ENCODE measurements at places on chromosomes 16 and 17.

DNA sequence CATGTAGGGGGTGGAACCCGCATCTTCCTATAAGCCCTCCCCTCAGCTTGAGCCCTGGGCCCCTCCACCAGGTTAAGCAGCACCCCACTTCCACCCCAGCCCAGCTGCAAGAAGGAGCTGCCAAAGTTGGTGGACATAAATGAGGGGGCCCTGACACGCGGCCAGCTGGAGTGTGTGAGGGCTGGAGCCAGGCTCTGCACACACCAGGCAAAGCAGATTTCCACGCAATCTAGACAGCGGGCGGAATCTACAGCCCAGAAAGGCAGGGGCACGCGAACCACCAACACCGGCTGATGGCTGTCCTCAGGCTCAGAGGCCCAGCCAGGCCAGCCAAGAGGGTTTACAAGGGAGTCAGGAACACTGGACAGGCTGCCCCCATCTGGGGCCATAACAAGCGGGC lies 171.2 kb downstream of the ZNF423 start:
- no peak for DNase-seq

- no peak for DNase-seq
Measured at GRCh38 chr16:75616521-75617010, 6.5 kb downstream of the ADAT1 start.

GRCh38 chr16:6209355-6209930 lies 1111.8 kb upstream of the EEF2KMT start:
- no peak for DNase-seq

DNA sequence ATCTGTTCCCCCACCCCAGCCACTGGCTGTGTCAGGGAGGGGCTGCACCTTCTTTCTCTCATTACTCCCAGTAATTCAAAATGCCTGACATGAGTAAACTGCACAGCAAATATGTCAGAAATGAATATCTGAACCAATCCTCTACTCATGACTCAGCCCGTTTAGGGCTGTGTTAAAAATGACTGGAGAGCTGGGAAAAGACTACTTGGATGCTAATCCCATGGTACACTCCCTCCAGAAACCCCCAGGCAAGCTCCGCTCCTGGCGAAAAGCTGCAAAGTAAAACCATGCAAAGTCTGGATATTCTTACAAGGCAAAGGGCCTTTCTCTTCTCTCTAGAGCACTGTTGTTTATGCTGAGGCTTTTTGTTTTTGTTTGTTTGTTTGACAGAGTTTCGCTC lies 448.1 kb upstream of the DYNLRB2 start:
- DNase-seq, result no peak

GRCh38 chr16:48489376-48489775 lies 104.2 kb upstream of the SIAH1 start:
- no peak for DNase-seq

DNA sequence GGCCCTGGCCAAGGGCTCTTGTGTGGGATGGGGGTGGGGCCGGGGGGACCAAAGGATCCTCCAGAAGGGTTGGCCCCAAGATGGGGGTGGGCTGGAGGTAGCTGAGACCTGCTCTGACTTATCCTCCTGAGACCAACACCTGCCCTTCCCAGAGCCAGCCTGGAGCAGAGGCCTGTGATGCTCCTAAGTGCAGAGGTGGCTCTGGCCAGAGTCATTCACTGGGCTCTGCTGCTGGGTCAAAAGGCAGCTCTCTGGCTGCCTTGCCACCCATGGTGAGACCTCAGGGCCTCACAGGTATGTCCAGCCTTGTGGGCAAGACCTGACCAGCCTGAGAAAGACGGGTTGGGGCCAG lies 393 bp downstream of the SERPINF2 start:
- DNase-seq, result no peak

- DNase-seq, result no peak
Measured at GRCh38 chr17:38900978-38901656, 24.3 kb upstream of the LASP1NB start.

GRCh38 chr17:29956225-29956624 lies 14.8 kb downstream of the EFCAB5 start:
- no peak for DNase-seq

- DNase-seq, result no peak
Measured at GRCh38 chr16:71526111-71526631, at the start of gene CHST4. Gene CHST4, plus strand, starts transcription at chr16:71526426. Its CDS starts 10,252 bp downstream, at chr16:71536678.

- no peak for DNase-seq
Measured at GRCh38 chr16:85541980-85542900, 70.9 kb upstream of the GSE1 start.

DNA sequence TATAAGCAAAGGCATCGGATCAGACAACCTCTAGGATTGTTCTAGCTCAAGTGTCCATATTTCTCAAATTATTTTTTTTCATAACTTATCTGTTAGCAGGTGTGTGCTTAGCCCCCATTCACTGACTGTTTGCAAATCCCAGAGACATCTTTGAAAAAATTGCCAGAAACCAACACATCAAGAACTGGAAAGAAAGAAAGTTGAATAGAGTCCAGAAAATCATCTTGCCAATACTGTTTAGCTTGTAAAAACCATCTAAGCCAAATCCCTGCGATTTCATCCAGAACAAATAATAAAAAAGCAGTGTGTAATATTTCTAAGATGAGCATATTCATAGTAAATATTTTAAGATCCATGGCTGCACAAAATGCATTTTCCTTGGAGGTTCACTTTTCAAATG lies 64.5 kb downstream of the WSCD1 start:
- no peak for DNase-seq

- DNase-seq, result peak; percentile 68
Measured at GRCh38 chr17:4901648-4902344, 1.1 kb downstream of the CHRNE start.

- no peak for DNase-seq
Measured at GRCh38 chr17:78672871-78673371, 95.7 kb upstream of the DNAH17 start.

DNA sequence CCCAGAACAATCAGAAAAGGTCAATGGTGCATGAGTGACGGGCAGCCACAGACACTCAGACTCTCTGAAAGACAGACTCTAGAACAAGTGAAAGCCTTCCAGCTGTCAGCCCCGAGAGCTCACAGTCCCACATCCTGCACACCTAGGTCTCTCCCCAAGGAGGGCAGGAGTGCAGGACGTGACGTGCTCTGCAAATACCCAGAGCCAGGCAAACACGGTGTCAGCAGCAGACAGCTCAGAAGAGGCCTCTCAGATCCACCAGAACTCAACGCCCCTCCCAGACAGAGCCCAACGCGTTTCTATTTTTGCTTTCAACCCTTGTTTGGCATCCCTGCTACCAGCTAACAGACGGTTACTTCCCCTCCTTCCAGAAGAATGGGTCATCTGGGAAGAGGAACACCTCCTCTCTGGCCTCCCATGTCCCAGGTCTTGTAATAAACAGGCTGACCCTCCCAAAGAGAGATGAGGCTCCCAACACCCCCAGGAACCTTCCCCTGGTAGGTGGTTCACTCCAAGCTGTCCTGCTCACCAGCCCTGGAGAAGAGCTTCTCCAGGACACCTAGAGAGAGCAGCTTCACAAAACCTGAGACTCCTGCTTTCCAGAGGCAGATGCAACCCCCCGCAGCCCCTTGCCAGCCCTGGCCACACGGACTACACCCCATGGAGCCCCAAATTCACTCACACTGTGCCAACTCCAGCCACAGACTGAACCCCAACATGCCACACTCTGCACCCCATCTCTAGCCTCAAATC lies 7.6 kb downstream of the PITPNM3 start:
- no peak for DNase-seq

- DNase-seq, result no peak
Measured at GRCh38 chr16:55513616-55514015, 4.7 kb downstream of the LPCAT2 start.

- DNase-seq, result no peak
Measured at GRCh38 chr17:78868391-78868790, 27.8 kb upstream of the USP36 start.

DNA sequence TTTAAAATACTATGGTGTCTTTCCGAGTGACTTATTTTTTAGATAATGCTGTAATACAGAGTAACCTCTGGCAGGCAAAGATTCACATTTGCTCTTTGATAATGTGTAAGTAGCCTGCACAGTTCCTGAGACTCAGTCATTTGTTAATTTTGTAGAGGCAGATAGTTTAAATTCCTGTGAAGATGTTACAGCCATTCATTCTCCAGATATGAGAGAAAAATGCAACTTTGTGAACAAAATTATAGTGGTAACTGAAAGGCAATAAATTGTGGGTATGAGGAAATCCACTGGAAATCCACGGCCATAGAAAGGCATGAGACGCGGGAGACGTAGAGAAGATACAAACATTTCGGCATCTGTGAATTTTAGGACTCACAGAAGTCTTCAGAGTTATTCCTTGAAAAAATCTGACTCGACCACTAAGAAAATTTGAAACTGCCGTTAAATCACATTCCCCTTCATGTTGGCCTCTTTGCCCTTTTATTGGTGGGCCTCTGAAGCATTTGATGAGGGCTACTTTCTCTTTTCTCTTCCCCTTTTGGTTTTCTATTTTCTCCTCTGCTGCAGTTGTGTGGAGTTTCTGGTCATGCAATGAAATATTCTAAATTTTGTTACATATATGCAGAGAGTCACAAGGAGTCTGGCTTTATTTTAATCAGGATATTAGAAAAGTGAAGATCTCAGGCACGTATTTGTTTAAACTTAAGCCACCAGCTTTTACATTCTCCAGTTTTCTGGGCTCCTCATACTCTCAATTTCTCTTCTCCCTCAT lies 18.8 kb downstream of the HS3ST3A1 start:
- DNase-seq, result no peak

DNA sequence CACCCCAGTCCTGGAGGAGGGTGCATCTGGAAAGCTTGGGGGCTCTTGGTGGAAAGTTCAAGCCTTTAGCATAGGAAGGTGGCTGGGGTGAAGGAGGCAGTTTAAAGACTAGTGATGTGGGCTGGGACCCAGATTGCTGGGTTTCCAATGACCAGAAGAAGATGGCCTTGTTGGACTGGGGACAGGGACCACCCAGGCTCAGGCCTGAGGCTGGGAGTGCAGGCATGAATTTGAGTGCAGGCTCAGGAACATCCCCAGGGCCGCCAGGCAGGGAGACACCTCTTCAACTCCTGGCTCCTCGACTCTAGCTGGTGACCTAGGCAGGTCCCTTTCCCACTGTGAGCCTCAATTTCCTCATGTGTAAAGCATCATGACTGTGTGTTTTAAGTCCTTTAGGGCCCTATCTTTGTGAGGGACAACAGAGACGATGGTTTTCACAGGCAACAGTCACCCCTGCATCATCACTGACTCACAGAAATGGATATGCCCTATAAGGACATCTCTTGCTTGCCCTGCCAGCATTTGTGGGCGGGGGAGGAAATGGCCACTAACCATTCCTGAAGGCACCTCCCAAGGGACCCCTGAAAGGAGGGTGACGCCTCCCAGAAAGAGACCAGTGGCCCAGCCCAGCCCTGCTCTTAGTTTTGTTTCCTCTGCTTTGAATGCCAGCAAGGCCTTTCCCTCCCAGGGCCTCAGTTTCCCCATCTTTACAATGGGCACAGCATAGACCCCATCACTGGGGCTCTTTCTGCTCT lies 11.1 kb downstream of the NLRC5 start:
- peak; percentile 41 for DNase-seq

- no peak for DNase-seq
Measured at GRCh38 chr16:55655897-55656681, at the start of gene SLC6A2. Gene SLC6A2, plus strand, starts transcription at chr16:55655988. Its CDS starts 707 bp downstream, at chr16:55656695.

GRCh38 chr17:46163316-46163715 lies 29.9 kb downstream of the KANSL1 start:
- DNase-seq, result no peak

DNA sequence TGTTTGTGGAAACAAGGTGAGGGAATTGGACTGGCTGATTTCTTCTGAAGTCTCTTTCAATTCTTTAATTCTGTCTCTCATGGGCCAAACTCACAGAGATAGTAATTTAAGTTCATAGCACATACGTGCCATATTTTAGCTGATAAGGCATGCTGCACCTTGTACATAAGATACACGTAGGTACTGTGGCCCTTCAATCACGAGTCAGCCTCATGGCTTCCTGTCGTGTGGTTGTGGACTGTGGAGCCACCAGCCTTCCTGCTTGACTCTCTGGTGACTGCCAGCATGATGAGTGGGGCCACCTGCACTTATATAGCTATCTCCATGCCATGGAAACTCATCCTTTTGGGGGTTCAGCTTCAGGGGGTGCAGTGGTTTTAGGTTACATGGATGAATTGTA lies 25.1 kb downstream of the KSR1 start:
- peak; percentile 61 for DNase-seq

DNA sequence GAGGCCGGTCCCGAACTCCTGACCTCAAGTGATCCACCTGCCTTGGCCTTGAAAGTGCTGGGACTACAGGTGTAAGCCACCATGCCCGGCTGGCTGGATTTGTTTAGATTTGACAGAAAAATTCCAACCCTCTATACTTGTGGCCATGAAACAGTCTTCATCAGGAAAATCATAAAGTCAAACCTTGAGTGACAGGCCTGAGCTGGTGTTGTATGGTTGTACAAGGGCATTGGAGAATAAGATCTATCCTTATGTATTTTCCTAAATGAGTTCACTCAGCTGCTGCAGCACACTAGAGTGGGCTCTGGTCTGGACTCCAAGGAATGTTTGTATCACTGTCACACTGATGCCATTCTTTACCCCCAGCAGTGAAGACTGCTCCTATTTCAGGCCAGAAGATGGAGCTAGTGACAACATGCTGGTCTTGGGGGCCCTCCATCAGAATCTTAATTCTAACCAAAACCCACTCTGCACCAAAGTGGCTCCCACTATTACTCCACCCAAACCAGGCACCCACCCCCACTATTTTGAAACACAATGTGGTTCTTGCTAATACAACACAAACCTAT lies 27.4 kb downstream of the SNX11 start:
- DNase-seq, result no peak

DNA sequence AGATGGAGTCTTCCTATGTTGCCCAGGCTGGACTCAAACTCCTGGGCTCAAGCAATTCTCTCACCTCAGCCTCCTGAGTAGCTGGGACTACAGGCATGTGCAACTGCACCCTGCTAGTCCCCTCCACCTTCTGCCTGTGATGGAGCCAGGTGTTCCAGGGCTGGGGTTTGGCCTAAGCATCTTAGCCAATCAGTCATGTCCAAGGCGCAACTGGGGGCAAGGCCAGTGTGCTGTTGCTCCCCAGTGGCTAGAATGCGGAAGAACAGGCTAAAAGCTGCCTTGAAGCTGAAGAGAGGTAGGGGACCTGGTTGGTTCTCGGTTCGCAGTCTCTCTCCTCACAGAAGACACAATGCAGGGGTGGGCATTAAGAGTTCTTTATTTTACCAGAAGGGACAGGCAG lies 18.6 kb downstream of the FLOT2 start:
- DNase-seq, result no peak

Data from B cell (primary cell).